ENCODE measurements at places on chromosomes 4 and X.

DNA sequence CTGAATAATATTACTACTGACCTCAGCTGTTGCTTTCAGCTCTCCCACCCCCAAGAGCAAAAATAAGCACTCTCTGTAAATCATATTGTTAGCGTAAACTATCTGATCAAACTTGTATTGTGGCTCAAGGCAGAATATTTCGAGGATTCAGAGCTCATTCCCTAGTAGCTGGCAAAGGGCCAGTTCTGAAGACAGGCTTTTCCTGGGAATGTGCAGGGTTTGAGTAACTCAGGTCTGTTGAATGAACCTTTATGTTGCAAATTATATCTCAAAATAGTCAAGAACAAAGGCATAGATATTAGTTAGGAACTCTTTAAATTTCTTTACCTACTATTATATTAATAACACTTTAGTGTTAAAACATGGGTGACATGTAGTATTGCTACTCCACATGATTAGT, 454.9 kb downstream of the CCSER1 start:
- DNase-seq = no peak

DNA sequence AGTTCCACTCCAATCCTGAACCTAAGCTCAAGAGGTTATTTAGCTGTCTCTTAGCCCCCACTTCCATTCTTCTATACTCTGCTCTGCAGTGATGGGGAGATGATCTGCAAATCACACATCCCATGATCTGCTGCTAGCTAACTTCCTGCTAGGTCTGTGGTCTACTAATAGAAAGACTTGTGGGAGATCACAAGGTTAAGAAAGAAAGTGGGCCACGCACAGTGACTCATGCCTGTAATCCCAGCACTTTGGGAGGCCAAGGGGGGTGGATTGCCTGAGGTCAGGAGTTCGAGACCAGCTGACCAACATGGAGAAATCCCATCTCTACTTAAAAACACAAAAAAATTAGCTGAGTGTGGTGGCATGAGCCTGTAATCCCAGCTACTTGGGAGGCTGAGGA, 471.1 kb upstream of the NWD2 start:
- DNase-seq = no peak

DNA sequence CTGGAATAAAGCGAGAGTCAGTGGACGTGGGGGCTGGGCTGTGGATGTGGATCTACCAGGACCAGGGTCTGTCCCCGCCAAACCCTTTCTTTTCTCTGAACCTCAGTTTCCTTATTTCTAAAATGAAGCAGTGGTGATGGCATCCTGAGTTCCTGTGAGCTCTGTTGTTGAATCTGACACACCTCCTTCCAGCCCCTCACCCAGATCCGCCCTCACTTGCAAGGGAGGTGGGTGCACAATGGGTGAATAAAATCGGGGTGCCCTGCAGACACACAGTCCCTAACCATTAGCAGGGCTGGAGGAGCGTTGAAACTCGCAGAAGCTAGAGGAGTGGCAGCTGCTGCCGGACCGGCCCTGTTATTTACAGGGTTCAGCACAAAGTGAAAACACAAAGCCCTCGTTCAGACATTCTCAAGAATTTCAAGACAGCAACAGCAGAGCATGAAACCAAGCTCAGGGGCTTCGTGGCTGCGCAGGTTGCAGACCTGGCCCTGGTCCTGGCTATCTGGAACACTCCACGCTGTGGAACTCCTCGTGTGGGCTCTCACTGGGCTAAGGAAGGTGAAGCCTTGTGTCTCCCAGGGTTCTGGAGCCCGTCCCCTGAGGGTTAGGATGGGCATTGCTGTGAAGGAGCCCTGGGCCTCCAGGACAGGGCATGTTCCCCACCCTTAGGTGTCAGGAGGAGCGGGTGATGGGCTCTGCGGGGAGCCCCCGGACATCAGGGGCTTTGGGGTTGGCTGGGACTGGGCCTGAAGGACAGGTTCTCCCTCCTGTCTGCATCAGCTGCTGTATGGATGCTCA, 42.9 kb downstream of the PSAPL1 start:
- DNase-seq = no peak

DNA sequence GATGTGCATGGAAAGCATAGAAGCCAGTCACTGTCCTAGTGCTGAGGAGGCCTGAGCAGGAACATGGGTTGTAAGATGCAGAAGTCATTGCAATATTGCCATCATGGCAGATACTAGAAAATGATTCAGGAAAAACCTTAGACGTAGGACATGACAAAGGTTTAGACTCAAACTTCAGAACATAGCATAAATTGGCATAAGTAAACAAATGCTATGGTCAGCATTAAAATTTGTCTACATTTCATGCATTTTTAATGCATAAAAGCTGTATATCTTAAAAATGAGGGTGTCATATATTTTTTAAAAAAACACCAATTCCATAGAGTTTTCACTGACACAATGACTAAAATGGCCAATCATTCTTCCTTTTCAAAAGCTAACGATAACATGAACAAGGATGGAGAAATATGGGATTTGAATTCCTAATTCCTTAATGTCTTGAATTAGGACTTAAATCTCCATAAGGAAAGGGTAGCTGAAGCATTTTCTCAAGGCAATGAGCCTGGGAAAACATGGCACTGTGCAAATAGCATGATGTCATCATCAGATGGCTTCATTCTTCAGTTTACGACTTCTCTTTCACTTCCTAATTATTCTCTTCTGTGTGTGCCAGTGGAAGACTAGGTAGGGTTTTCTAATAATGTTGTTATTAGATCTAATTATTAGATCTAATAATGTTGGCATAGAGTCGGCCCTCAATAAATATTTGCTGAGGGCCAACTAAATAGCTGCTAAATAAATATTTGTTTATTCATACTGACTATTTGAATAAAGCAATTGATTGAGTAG, 125.1 kb upstream of the FRG1 start:
- no peak for DNase-seq

DNA sequence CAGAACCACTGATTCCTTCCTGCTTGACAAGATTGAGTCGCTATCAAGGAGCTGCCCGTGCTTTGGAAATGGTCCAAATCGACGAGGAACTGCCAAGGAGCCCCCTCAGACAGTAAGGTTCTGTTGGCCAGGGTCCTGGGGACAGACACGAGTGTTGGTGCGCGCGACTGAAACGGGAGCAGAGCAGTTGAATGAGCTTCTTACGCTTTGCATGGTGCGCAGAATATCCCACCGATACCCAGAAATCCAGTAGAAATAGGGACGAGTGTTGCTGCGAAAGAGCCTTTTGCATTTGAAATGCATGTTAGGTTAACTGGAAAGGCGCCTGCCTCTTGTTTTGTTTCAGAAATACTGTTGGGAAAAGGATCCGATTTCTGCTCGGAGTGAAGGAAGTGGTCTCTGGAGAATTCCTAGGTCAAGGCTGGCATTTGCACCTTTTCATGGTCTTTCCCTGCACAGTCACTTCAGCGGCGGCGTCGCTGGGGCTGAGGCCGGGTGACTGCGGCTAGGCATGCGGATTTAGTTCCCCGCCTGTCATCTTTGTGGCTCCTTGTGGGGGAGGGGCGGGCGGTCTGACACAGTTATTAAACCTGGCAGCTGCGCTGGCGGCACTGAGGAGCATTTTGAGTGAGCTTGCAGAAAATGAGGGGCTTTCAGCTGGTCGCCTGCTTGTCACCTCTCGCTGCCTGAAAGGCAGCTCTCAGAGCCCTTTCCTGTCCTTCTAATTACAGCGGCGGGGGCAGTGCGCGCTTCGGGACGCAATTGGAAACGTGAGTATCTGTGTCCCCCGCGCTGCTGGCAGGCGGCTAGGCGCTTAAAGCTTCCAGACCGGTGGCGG, 51.5 kb upstream of the TRIM2 start:
- DNase-seq = peak; percentile 77

- DNase-seq = peak; percentile 54
Measured at GRCh38 chr4:54840992-54841768, 183.4 kb downstream of the KIT start.

GRCh38 chrX:43019021-43019420, 241.1 kb upstream of the PPP1R2C start:
- no peak for DNase-seq

GRCh38 chrX:122134291-122134690, 1049.8 kb upstream of the GRIA3 start:
- DNase-seq = no peak

DNA sequence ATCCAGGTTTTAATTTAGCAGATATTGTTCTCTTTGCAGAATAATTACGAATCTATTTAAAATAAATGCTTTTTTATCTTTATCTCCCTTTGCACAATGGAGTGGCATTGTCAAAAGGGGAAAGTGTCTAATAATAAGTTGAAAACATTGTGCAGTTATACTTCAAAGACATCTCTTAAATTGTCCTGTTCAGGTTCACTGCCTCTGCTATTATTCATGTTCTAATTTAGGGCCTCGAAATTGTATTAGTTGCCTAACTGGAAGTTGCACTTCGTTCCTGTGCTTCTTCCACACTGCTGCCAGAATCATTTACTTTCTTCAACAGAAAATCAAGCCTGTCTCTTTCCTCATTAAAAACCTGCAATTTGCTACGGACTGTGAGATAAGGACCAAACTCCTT, 150.5 kb upstream of the SPRY1 start:
- no peak for DNase-seq

GRCh38 chr4:13430834-13431568, 53.1 kb downstream of the RAB28 start:
- DNase-seq = no peak

DNA sequence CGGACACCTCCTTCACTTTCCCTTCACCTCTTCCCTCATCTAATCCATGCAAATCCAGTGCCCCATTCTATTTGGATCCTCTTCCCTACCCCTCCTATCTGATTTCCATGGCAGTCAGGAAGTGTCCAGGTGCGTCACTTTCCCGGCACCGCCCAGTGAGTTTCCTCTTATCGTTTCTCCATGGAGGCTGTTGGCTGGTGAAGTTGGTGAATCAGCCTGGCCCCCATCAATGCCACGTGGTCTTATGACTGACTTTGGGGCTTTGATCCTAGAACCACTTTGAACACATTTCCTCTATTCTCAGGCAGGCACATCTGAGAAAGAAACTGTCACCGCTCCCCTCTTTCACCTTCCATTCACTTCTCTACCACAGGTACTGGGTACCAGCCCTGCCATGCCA, 137.8 kb downstream of the CEP135 start:
- no peak for DNase-seq

DNA sequence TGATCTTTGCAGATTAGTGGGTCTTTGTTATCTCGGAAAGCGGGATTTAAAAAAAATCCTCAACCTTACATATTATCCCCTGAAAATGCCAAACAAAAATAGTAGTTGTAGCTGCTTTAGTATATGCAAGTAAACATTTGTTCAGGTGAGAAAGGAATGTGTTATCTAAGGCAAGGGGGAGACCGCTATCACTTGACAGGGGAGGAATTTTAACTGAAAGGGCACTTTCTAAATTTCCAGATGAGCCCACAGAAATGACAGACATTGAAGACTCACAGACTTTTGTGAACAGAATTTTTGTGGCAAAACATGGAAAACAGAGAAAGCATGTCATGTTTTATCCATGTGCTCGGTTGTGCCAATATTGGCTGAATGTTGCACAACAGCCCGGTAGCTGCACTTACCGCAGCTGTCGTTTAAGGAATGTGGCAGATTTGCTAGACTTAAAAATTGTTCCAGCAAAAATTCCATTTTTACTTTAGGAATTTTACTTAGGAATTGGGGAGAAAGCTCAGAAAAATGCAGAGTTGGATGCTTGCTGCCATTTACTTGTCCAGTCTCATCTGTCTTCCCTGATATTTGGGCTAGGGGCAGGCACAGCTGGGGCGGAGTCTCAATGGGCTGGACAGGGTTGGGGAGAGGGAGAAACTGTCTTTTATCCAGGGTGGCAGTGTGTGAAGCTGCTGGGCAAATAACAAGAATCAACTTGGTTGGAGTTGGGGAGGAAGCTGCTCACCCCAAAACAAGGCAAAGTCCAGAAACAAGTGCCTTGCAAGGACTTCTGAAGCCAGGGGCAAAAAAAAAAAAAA, 94.6 kb upstream of the RPS6KA3 start:
- no peak for DNase-seq

- DNase-seq = no peak
Measured at GRCh38 chr4:20420916-20421602, 169.4 kb downstream of the SLIT2 start.

DNA sequence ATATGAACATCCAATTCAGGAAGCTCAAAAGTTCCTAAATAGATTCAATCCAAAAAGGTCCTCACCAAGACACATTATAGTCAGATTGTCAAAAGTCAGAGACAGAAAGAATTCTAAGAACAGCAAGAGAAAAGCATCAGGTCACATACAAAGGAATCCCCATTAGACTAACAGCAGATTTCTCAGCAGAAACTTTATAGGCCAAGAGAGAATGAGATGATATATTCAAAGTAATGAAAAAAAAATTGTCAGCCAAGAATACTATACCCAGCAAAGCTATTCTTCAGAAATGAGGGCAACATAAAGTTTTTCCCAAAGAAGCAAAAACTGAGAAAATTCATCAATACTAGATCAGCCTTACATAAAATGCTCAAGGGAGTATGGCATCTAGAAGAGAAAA, 106.6 kb upstream of the SH3RF1 start:
- no peak for DNase-seq
